ENCODE measurements at places on chromosomes 2 and 18.

DNA sequence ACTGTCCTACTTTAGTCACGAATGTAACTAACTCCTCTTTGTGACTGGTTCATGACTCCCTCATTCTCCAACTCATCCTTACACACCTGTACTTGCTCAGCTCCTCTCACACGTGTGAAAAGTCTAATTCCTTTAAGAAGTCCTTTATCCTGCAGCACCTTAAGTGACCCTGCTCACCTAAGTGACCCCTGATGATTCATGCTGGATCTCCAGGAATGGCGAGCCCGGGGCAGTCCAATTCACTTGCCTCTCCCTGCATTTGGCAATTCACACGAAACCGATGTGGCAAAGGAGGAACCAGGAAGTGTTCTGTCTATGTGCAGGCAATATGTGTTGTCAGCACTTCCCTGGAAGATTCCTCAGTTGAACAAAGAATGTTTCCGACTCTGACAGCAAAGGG lies 189.8 kb upstream of the NABP1 start:
- no peak for DNase-seq

GRCh38 chr2:215369181-215369760 lies 57.4 kb downstream of the ATIC start:
- no peak for DNase-seq

DNA sequence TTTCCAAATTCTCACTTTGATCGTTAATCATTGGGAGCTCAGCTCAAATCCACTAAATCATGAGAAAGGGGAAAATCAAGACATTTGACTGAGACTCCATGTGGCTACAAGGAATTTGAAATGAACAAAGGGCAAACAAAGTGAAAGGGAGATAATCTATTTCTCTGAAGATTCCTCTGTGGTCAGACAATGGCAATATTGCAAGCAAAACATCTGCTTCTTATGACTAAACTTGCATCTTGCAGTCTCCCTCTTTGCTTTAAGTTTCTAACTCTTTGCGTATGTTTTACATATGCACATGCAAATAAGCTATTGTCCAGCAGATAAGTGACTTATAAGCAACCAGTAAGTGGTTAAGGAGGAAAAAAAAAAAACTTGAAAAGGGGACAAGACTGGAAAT lies 299.1 kb upstream of the NXPH2 start:
- DNase-seq: no peak

- DNase-seq: no peak
These were observed 27.3 kb downstream of the GKN2 start for GRCh38 chr2:68925295-68925896.

DNA sequence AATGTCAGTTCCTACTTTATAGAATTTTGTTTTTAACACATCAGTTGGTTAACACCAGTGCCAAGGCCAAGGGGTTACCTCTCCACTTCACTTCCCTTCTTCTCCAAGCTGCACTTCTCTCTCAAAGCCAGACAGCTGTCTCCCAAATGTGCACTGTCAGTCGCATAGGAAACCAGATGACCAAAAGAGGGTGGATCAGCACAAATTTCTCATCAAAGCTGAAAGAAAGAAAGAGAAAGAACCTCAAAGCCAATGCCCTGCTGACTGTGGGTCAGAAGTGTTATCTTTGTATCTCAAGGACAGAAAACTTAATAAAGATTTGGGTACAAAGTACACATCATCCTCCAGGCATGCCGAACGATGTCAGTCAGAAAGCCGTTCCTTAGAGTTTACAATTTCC lies 32.2 kb downstream of the SPATS2L start:
- DNase-seq: no peak

DNA sequence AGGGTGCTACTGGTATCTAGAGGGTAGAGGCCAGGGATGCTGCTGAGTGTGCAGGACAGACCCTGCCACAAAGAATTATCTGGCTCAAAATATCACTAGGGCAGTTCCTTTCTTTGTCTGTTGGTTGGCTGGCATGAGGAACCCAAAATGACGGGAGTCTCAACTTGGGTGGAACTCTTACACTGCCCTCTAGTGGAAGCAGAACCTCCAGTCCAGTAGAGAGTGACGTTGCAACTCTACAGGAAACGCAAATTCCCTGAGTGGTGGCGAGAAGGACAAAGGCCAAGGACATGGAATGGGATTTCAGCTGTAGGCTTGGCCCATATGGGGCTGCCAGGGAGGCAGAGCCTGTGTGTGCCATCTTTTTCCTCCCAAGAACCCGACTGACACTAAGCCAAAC lies 47.1 kb downstream of the COPS8 start:
- no peak for DNase-seq

- DNase-seq: no peak
These were observed 435.8 kb upstream of the DDX18 start for GRCh38 chr2:117378653-117379052.

- DNase-seq: no peak
These were observed 112.8 kb upstream of the NABP1 start for GRCh38 chr2:191565120-191565519.

- no peak for DNase-seq
These were observed 80.5 kb upstream of the OTOF start for GRCh38 chr2:26558271-26559043.

DNA sequence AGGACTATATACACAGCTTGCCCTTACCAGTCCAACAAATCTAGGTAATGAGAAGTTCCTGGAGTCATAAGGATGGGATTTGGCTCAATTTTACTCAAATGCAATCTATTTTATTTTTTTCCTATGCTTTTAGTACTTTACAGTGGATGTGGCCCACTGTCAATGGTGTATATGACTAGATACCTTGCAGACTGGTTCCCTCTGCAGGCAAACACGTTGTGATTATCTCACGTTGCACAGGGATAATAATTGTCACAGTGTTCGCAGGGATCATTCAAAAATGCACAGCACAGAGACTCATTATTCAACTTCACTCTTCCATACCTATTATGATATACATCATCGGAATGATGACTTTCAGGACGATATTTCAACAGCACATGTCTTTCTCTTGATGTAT lies 359.7 kb downstream of the MBD2 start:
- no peak for DNase-seq

DNA sequence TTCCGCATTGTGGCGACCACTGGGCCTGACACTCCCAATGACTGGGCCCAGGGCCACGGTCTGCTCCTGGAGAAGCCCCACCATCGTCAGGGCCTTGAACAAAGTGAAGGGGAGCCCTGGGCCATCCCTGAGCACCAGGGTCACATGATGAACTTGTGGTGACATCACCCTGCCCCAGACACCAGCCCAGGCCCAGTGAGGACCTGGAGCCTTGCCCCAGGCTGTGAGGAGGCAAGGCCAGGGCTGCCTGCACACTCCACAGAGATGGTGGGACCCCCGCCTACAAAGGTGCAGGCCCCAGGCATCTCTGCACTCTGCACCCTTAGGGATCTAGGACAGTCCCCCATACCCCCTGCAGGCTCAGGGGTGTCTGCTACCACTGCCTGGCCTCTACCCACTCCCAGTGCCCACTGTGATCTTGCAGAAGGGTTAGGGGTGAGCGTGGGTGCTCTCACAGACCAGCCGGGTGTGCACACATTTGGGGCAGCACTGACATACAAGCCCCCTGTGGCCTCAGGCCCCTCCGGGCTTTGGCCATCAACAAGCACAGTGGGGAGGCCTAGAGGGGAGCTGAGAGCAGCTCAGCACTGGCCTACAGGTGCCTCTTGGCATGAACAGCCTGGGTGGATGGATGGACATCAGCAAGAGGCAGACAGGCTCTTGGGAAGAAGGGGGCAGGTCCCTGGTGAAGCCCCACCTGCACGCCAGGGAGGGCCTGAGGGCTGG lies 624.0 kb upstream of the LRRTM4 start:
- no peak for DNase-seq

GRCh38 chr2:142980246-142981068 lies 103.0 kb downstream of the KYNU start:
- no peak for DNase-seq

DNA sequence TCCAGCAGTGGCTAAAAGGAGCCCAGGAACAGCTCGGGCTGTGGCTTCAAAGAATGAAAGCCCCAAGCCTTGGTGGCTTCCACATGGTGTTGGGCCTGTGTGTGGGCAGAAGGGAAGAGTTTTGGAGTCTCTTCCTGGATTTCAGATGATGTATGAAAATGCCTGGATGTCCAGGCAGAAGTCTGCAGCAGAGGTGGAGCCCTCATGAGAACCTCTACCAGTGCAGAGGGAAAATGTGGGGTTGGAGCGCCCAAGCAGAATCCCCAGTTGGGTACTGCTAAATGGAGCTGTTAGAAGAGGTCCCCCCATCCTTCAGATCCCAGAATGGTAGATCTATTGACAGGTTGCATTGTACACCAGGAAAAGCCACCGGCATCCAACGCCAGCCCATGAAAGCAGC lies 412.1 kb downstream of the TDRD15 start:
- DNase-seq: no peak

DNA sequence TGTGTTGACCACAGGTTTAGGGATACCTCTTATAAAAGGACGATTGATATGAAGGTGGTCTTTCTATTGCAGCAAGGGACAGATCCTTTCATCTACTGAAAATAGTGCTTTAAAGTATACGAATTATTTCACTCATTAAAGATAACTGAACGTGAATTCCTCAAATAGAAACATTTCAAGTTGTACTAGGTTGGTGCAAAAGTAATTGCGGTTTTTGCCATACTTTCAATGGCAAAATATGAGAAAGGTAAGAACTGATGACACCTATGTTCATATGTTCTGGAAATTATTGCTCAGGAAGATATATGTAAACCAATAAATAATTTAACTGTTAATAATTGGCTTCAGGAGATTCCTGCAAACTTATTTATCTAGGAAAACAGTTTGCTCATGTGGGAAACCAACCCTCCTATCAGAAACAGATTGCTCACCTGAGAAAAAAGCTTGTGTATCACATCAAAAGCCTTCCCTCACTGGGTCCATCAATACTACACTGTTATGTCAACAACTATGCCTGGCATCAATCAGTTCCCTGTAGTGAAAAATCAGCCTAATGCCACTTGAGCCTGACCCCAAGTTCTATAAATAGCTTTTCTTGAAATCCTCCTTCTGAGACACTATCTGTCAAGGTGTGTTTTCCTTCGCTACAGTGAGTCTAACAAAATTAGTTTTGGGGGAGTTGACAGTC lies 81.5 kb upstream of the ACSL3 start:
- DNase-seq: no peak

DNA sequence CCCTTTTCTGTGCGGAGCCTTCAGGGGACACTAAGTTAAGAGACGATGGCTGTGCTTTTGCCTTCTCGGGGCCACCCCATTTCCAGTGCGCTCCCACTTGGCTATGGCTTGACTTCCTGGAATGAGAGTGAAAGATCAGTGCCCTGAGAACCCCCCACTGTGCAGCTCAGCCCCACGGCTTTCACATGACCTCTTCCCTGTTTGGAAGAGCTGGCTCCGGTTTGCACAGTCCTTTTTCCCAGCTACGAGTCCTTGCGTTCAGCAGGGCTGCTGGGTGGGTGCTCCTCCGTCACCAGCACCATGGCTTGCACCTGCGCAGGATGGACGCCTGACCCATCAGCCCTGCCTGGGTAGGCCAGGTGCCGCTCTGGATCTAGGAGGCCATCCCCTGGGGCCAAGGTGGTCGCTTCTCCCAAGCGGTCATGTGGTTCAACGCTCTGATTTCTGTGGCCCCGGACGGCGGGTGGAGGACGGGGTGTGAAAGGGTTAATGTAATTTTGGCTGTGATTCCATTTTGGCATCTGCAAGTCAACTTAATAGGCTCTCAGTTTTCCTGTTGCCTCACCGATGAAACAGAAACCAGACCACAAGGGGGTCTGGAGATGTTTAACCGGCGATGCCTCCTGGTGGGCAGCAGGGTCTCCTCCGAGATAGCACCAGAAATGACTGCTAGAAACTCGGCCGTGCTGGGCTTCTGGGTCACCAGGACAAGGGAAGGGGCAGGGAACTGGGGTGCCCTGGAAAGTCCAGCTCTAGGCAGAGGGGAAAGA lies 113.1 kb upstream of the HAAO start:
- no peak for DNase-seq

All from stimulated activated CD8-positive, alpha-beta memory T cell treated with anti-CD3 and anti-CD28 coated beads, Interleukin-15, amount 100 ng/mL, for 24 hours (primary cell).